ENCODE measurements at places on chromosomes 2 and 18. TPM values are rescaled to one million over a fixed set of nuclear protein-coding genes. Genes with fewer than 3 reads are reported as not detected.

FOXI3 gene
- total RNA-seq: 0.17 TPM

OBSL1 gene
- total RNA-seq: 69.6 TPM

CABYR gene
- total RNA-seq: 0.98 TPM

STEAP3 gene
- total RNA-seq: 4.3 TPM

NEB gene
- total RNA-seq: 2.1 TPM

EML6 gene
- 5.1 TPM for total RNA-seq

- peak; percentile 54 for DNase-seq
- no peaks in the 10 kb centered on the region for H3K4me1 ChIP-seq
- no peak overlapping the region for H3K4me3 ChIP-seq
- H3K27ac ChIP-seq: no peak overlapping the region
- no peaks in the 10 kb centered on the region for H3K36me3 ChIP-seq
These were observed 301.4 kb upstream of the TNP1 start for GRCh38 chr2:217160978-217161973.

DNA sequence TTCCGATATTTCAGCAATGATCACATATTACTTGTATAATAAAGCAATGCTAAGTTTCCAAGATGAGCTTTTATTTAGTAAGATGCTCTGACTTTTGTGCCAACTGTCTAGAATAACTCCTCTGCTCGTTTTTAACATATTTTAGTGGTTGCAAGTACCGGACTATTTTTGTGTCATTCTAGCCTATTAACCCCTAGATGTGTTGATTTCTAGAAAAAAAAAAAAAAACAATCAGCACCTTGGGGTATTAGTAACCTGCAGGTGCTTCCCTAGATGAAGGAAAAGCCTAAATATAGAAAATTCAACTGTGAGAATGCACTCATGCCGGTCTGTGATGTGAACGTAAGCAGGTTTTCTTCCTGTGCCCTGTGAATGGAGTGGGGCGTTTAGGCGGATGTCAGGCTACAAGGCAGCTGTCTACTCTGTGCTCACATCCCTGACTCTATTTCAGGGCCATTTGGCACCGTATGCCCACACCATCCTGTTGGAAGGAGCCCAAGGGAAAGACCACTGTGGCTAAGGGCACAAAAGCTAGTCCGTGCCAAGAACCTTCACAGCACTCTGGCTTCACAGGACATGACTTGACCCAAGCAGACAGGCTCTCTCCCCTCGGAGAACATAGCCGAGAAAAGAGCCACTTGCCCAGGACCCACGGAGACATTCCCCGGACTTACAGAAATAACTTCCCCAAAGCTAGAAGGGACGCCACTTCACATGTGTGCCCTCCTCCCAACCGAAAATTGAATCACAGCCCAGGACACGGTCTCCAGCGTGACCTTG, 60.9 kb upstream of the AGAP1 start:
- no peaks in the 10 kb centered on the region for H3K36me3 ChIP-seq
- peak overlapping the region; percentile 65 for H3K27ac ChIP-seq
- DNase-seq: peak; percentile 37
- peaks cover 9% of the 10 kb centered on the region for H3K4me1 ChIP-seq
- no peak overlapping the region for H3K4me3 ChIP-seq

DNA sequence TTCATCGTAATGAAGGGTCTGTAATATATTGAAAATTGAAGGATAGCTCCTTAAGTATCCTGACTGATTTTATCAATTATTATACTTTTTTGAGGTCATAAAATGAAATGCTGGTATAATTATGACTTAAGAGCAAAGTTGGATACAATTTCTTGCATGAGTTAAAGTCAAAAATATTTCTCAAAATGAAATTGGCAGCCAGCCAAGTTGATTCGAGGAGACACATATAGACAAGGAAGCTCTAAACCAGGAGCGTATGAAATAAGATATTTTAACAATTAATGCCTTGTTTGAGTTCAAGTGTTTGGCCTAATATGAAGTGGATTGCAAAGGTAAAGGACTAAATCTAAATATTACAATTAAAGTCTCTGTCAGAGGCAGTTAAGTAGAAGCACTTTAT, 260.4 kb upstream of the DSEL start:
- H3K4me3 ChIP-seq: no peak overlapping the region
- no peak overlapping the region for H3K27ac ChIP-seq
- peak; percentile 59 for DNase-seq
- no peaks in the 10 kb centered on the region for H3K27me3 ChIP-seq
- no peaks in the 10 kb centered on the region for H3K36me3 ChIP-seq
- no peaks in the 10 kb centered on the region for H3K4me1 ChIP-seq

DNA sequence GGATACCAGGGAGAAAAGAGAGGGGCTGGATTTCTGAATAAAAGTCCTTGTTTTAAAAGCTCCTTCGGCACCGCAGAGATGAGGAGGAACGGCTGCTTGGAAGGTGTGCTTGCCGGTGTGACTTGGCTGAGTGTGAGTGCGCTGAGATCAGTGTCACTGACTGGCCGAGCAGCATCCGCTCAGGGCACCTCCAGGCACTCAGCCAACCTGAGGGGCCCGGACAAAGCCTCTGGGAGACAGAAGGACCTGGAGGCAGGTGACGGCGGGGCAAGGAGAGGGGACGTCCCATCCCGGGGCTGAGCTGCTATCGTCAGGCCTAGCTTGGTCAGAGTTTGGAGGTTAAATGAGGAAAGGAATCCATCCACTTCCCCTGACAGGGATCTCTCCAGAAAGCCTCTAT, 16.8 kb upstream of the ALLC start:
- H3K27me3 ChIP-seq: no peaks in the 10 kb centered on the region
- H3K27ac ChIP-seq: no peak overlapping the region
- no peaks in the 10 kb centered on the region for H3K4me1 ChIP-seq
- no peaks in the 10 kb centered on the region for H3K36me3 ChIP-seq
- DNase-seq: no peak
- H3K4me3 ChIP-seq: no peak overlapping the region

All from lung (tissue), 17 donors.